Activated T-helper 1 cell treated with anti-CD3 and anti-CD28 coated beads, Interleukin-2, amount 50 U/mL, for 16 hours (primary cell): ENCODE measurements at places on chromosomes 4 and X.

DNA sequence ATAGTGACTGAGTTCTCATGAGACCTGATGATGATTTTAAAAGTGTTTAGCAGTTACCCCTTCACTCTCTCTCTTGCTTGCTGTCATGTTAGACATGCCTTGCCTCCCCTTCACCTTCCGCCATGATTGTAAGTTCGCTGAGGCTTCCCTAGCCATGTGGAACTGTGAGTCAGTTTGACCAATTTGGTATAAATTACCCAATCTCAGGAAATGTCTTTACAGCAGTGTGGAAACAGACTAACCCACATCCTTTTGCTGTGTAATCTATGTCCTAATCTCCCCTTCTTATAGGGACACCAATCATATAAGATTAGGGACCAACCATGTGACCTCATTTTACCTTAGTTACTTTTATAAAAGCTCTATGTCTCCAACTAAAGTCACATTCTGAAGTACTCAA is 677.8 kb downstream of the ADGRL3 start:
- DNase-seq, result no peak

GRCh38 chrX:41337140-41337539 is 3.2 kb downstream of the DDX3X start:
- DNase-seq, result no peak

- DNase-seq, result no peak
Observed at GRCh38 chrX:138128027-138128671, 562.2 kb downstream of the ZIC3 start.

GRCh38 chrX:119072744-119073143 is at the start of gene CT47C1:
TSS of gene CT47C1 (plus strand) at chrX:119072993. CDS start at chrX:119073226, 233 bp downstream.
- DNase-seq, result no peak

DNA sequence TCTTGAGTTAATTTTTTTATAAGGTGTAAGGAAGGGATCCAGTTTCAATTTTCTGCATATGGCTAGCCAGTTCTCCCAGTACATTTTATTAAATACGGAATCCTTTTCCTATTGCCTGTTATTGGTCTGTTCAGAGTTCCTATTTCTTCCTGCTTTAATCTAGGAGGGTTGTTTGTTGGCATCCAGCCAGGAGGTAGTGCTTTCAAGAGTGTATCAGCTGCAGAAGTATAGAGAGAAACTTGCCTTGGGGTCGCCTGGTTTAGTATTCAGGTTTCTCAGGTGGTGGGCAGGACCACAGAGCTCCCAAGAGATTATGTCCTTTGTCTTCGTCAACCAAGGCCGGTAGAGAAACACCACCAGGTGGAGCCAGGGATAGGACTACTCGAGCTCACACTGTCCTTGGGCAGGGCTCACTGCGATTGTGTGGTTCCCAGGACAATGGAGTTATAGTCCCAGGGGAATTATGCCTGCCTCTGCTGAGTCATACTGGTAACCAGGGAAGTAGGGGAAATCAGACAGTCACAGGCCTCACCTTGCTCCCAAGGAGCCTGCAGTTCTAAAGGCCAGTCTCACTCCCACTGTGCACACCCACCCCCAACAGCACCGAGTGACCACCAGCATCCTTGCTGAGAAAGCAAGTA is 168.1 kb downstream of the VSIG4 start:
- DNase-seq, result no peak

DNA sequence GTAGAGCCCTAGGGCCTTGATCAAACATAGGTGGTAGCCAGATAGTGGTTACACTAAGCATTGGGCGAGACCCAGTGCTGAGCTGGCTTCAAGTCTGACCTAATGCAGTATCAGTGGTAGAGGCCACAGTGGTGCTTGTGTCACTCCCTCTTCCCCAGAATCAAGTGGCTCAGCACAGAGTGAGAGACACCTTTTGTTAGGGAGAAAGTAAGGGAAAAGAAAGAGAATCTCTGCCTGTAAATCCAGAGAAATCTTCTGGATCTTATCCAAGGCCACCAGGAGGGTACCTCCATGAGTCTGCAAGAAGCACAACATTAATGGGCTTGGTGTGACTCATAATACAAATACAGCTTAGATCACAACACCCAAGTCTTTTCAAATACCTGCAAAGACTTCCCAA is 117.7 kb upstream of the SLC6A14 start:
- DNase-seq, result no peak

- DNase-seq, result no peak
Observed at GRCh38 chr4:18209448-18209847, 187.9 kb upstream of the LCORL start.

DNA sequence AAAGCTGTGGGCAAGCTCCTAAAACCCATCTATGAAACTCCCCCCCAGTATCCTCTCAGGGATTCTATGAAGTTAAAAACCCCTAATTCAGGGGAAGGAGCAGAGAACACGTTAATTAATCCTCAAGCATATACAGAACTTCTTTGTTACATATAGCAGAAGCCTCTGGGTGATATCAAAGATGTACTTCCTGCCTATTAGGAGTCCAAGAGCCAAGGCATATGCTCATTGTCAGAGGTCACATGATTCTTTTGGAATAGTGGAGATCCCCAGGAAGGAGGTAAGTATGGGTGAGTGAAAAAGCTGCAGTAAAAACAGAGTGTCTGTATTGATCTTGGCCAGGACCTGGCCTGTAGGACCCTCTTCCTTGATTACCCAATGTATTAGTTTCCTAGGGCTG is 2.9 kb upstream of the SPARCL1 start:
- DNase-seq, result no peak

DNA sequence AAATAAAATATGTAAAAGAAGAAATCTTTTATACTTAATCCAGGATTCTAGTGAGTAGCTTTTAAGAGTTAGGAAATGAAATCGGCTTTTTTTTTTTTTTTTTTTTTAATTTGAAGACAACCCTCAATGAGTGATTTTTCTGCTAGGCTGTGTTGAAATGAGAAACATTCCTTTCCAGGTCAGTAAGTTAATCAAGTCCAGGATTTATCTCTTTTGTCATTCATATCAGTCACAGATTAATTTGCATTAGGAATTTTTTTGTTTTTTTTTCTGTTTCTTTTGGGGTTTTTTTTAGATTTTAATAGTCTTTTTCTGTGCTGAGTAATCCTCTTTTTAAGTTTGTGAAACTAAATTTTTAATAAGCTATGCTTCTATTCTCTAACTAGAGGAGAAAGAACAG is 448.1 kb downstream of the ADGRL3 start:
- DNase-seq, result no peak

GRCh38 chrX:25131055-25131454 is 115.3 kb upstream of the ARX start:
- no peak for DNase-seq

DNA sequence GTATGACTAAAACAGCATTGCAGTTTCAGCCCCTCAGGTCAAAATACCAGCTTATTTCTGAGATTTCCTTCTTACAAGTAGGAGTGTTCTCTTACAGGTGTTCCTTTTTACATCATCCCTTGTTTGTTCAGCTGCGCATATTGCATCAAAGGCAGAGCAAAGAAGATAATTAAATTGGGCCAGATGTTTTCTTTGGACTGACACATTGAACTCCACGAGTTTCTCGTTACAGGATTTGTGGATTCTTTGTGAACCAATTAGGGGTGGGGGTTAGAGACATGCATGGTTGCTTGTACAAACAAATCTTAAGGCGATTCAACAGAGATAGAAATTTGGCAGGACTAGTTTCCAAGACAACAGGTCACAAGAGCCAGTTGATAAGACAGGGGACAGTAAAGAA is 95.7 kb downstream of the SPANXN4 start:
- no peak for DNase-seq

- no peak for DNase-seq
Observed at GRCh38 chrX:100368167-100368566, 41.9 kb downstream of the PCDH19 start.

DNA sequence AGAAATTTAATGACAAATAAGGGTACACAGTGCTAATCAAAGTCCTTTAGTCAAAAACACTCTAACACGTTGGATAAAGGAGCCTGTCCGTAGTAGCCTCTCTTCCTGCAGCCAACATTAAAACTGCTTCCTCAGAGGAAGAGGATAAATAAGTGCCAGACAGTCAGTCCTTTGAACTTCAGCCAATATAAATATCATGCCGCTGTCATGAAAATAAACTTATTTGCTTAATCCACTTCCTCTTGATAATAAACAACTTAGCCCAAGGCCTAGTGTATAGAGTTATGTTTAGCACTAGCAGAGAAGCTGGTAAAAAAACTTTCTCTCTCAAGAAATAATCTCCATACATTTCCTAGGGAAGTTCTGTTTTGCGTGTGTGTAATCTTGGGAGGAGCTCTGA is 196.7 kb downstream of the HS3ST1 start:
- no peak for DNase-seq

DNA sequence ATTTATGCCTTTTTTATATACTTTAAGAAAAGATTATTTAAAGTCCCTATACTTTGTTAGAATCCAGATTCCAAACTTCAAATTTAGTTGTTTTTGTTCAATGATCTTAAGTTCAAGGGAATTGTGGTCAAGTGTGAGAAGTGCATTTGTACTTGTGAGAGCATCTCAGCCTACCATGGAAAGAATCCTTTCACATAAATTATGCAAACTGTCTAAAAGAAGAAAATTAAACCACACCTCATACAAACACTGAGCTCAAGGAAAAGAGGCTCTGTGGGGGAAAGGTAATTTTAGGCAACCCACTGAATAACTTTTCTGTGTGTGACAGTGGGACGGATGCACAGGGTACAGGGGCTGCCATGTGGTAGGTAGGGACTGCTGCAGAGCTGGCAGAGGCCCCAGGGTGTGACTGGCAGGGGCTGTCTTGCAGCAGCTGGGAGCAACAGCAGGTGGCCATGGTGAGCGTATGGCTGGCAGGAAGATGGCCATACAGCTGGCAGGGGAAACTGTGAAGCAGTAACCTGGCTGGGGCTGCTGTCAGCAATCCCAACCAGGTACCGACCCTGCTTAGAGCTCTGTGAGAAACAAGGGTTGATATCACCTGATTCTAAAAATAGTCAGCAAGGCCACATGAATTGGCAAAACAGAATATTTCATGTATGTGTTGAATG is 130.6 kb downstream of the UGT8 start:
- no peak for DNase-seq

DNA sequence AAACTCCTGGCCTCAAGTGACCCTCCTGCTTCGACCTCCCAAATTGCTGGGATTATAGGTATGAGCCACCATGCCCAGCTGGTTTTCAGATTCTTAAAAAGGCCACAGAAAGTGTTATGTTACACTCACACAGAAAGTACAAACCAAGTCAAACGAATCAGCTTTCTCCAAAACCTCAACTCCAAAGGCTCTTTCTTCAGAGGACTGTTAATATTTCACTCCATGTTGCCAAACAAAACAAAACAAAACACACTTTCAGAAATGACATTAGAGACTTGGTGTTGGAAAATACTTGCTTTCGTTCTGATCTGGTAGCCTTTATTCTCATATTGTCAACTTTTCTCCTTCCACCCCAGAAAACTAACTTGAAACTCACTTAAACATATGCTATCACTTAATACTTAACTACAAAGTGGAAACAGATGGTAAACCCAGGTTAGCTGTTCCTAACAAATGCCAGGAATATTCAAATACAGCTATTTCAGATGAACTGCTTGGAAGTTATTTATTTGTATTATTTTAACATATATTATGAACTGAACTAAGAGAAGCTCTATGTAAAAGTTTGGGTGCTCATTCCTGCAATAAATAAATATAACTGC is 34.7 kb downstream of the RLIM start:
- DNase-seq, result no peak

DNA sequence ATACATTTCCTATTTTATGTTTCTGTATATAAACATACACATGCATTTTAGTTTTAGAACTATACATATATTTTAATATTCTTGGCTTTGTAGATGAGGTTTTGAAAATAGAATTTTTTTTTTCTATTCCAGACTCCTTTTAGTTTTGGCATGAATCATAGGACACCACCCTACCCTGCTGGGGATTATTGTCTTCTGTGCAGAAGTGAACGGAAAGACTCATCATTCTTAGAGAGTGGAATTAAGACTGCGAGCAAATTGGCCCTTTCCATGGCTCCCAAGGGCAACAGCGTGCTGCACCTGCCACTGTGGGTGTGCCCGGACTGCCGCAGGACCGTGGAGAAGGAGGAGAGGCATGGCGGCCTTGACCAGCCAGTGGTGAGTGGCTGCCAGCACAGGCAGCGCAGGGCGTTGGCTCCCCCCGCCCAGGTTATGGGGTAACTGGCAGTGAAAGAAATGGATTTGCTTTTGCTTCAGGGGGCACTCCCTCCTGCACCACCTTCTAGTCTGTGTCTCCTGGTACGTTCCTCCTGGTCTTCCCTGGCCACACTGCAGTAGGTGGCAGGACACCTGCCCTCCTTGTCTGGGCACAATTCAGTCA is 59.6 kb downstream of the FAM193A start:
- DNase-seq, result no peak

DNA sequence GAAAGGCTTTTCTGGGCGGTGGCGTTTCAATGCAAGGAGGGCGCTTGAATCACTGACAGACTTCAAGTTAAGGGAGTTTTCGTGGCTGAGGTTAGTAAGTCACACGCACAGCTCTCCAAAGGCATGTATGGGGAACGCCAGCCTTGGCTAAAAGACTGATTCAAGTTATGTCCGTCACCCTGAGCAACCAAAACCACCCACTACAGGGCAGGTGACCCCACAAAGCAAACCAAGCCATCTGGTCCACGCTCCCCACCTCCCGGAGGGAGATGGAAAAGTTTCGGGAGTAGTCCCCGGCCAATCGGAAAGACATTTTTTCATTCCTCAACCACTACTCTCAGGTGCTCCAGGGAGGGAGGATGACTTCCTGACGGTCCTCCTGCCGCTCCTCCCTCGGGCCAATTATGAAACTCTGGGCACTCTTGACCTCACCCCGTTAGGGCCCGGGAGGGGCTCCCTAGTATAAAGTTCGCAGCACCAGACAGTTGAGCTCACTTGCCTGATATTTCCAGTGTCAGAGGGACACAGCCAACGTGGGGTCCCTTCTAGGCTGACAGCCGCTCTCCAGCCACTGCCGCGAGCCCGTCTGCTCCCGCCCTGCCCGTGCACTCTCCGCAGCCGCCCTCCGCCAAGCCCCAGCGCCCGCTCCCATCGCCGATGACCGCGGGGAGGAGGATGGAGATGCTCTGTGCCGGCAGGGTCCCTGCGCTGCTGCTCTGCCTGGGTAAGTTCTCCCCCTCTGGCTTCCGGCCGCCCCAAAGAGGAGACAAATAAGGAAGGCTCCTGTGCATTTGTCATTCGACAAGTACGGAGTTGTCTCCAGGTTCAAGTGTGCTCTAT is at the start of gene EREG:
Gene EREG (plus strand): TSS at position 494 of the 840 bp plus-strand sequence. CDS start 164 bp downstream, at position 658.
- DNase-seq, result no peak

- peak; percentile 54 for DNase-seq
Observed at GRCh38 chrX:49165901-49166881, 3.6 kb downstream of the MAGIX start.

GRCh38 chr4:120509719-120510118 is 412.8 kb downstream of the PRDM5 start:
- DNase-seq, result no peak

GRCh38 chr4:92261256-92261655 is 42.5 kb upstream of the GRID2 start:
- DNase-seq, result no peak

DNA sequence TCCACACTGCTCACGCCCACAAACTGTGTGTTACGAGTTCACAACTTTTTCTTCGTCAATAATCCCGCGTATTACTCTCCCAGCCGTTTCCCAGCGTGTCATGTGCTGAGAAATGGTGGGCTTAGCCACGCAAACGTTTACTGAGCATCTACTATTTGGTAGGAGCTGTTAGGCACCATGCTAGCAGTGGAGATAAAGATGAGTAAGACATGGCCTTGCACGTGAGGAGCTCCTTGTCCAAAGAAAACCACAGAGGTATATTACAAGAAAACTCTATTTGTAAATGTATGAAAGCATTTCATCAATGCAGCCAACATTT is 821 bp upstream of the TMEM128 start:
- DNase-seq, result no peak
